ENCODE measurements at places on chromosomes 11 and 22.

DNA sequence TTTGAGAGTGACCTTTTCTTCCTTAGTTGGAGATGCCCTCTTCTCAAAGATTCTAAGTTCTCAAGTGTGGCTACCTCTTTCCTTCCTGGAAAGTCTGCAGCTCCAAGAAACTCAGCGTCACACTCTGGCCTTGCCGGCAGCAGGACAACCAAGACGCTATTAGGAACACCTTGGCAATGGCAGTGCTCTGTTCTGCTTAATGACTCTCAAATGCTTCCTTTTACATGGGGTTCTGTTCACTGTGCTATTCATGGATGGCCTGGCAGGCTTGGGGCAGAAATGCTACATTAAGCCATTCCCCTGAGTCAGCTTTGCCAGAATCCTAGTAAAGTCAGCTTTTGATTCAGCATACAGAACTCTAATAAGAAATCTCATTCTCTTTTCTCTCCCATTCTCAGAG lies 25.9 kb downstream of the LARGE2 start:
- no peak for DNase-seq

GRCh38 chr11:6410695-6411430 lies 8.0 kb downstream of the APBB1 start:
- DNase-seq = no peak

DNA sequence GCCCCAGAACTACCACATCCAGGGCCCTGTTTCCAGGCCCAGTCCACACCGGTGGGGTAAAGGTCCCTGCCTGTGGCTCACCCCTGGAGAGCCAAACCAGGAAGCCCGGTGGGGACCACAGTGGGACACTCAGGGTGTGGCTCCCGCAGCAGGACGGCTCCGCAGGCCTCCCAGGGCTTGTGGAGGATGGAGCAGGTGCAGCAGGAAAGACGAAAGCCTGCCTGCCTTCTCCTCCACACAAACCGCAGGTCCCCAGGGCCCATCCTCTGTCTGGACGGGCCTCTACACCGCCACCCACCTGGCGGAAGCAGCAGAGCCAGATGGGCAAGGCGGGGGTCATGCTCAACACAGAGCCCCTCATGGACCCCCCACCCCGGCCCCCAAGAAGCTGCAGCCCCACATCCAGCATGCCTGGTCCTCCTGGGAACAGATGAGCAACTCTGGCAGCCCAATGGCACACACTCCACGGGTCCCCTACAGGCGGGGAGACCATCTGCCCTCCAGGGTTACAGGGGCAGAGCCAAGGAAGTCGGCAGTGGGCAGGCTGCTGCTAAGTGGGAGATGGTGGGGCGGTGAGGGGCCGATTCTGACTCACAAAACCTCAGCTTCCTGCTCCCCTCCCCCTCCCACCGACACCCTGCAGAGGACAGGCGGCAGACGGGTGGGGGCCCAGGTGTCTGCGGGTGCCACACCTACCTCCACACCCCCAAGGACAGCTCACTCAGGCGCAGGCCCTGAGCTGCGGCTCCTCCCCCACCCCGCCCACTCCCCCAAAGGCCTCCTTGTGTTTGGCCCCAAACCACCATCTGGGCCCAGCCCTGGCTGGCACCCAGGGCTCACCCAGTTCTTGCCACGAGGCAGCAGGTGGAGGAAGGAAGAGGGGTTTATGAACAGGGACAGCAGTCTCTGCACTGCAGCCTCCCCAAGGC lies 5.2 kb downstream of the SBF1 start:
- DNase-seq = peak; percentile 56

GRCh38 chr11:34343153-34343552 lies 14.7 kb downstream of the ABTB2 start:
- DNase-seq = no peak

DNA sequence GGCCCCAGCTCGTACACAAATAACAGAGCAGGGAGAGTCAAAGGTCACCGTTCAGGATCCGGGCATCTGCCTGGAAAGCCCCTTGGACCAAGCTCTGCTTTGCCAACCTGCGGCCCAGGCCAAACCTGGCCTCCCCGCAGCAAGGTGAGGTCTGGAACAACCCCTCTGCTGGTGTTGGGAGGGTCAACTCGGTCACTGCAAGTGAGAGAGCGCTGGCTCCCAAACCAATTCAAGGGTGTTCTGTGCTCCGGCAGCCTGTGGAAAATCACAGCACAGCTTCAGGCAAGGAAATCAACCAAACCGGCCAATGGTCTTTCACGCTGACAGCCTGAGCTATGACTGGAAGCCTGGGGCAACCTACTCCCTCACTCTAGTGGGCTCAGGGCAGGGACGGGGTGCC lies 63.4 kb downstream of the MYH9 start:
- no peak for DNase-seq

GRCh38 chr11:33978376-33978775 lies 73.2 kb upstream of the CAPRIN1 start:
- no peak for DNase-seq

GRCh38 chr11:86046116-86046515 lies 22.8 kb downstream of the PICALM start:
- no peak for DNase-seq

DNA sequence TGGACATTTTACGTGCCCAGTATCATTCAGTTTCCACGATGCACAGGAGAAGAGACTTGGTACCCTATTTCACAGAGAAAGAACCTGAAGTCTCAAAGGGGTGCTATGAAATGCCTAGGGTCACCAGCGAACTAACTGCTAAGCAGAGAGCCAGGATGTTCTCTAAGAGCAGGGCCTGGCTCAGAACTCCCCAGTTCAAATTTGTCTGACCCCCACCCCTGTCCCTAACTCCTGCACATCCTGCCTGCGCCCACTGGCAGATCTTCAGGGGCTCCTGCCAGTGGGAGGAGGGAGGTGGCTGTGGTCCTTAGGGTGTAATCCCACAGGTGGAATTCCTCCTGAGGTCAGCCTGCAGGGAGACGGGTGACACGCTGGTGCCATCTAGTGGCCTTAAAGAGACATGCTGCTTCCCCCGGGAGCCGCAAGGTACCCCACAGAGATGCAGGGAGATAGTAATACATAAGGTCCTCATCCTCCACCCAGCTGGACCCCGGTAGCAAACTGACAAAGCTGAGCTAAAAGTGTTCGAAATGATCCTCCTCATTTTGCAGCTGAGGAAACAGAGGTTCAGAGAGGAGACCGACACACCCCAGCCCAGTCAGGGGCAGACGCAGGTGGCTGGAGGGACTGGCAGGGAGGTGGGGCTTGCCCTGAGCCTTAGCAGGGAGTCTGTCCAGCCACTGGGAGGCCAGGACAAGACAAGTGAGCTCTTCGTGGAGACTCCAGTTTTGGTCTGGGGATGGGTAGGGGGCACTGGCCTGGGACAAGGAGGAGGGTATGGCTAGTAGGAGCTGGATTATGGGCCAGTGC lies 34.1 kb downstream of the MB start:
- DNase-seq = peak; percentile 42

- DNase-seq = no peak
Observed at GRCh38 chr11:107566569-107566968, 1.0 kb upstream of the ALKBH8 start.

GRCh38 chr11:14414470-14415461 lies 55.8 kb upstream of the RRAS2 start:
- peak; percentile 65 for DNase-seq

DNA sequence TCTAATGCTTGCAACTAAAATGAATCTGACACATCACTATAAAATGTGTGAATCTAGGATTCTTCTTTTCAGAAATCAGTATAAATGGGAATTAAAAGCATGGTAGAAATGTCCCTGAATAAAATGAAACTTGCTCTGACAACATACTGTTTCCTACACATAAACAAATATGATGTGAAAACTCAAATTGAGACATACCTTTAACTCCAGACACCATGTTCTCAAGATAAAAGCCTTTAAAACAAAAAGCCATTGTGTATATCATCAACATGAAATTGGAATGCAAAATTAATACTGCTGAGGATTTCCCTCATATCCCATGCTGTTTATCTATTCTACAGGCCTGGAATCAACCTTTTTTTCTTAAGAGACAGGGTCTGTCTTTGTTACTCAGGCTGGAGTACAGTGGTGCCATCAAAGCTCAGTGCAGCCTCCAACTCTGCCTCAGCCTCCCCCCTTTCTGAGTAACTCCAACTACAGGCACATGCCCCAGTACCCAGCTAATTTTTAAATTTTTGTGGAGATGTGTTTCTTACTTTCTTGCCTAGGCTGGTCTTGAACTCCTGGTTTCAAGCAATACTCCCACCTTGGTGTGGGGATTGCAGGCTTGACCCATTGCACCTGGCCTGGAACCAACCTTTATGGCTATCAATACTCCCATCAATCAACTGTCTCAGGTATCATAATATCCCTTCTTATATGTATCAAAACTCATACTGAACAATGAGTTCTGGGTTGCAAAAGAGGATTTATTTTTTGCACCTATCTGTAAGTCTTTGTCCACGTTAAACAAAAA lies 6.7 kb downstream of the TAF1D start:
- no peak for DNase-seq

- no peak for DNase-seq
Observed at GRCh38 chr22:20574920-20575353, 67.5 kb downstream of the MED15 start.

GRCh38 chr11:72821221-72821919 lies 7.2 kb downstream of the ATG16L2 start:
- DNase-seq = no peak

- no peak for DNase-seq
Observed at GRCh38 chr11:34679681-34680080, 58.8 kb downstream of the EHF start.

GRCh38 chr22:38731703-38732161 lies 24.1 kb downstream of the SUN2 start:
- DNase-seq = no peak

DNA sequence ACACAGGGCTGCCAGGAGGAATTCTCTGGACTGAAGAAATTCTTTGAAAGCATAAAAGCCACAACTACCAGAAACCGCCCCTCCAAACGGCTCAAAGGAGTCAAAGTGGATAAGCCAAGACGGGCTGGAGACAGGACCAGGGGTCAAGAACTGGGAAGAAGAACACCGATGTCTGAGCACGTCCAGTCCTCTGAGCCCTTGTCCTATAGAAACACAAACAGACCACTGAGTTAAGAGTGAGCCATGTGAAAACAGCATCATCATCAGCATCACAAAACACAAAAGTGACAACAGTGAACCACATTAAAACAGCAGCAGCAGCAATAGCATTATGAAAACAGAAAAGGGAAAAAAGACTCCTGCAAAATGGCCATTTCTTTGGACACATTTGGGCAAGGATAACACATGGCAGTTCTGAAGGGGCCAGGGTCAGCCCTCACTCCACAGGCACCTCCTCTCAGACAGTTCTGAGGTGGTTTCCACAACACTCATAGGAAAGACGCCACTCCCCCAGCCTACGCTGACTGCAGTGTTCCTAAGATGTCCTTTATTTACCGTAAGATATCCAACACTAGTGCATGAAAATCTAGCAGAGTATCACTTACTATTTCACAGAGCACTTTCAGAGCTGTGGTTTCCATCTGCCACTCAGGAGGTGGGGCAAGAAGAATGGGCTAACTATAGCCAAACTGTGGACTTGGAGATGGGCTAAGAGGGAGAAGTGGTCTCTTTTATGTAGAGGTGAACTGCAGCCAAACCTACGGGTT lies 28.6 kb upstream of the YPEL1 start:
- no peak for DNase-seq

- no peak for DNase-seq
Observed at GRCh38 chr11:2584812-2585565, 114.8 kb downstream of the KCNQ1OT1 start.

DNA sequence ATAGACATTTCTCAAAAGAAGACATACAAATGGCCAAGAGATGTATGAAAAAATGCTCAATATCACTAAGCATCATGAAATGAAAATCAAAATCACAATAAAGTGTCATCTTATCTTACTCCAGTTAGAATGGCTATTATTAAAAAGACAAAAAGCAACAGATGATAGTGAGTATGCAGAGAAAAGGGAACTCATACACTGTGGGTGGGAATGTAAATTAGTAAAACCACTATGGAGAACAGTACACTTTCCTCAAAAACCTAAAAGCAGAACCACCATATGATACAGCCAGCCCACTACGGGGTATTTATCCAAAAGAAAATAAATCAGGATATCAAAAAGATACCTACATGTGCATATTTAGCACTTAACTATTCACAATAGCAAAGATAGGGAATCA lies 700.0 kb upstream of the ANO5 start:
- no peak for DNase-seq

DNA sequence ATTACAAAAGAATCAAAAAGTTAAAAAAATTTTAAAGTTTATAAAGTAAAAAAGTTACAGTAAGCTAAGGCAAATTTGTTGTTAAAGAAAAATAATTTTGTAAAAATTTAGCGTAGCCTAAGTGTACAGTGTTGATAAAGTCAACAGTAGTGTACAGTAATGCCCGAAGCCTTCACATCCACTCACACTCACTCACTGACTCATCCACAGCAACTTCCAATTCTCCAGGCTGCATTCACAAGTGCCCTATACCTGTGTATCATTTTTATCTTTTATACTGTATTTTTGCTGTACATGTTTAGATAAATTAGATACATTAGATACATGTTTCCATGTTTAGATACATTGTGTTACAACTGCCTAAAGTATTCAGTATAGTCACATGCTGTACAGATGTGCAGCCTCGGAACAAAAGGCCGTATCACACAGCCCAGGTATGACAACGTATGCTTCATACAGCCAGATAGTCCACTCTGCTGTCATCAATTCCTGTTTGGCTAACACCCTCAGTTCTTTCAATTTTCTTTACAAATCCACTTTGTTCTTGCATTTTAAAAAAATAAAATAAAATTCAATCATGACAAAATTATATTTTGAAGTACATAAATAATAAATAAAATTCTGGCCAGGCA lies 80.7 kb downstream of the RBFOX2 start:
- no peak for DNase-seq

- no peak for DNase-seq
Observed at GRCh38 chr11:110168033-110168803, 75.0 kb downstream of the ZC3H12C start.

GRCh38 chr11:121482231-121483129 lies 29.7 kb upstream of the SORL1-AS1 start:
- no peak for DNase-seq

DNA sequence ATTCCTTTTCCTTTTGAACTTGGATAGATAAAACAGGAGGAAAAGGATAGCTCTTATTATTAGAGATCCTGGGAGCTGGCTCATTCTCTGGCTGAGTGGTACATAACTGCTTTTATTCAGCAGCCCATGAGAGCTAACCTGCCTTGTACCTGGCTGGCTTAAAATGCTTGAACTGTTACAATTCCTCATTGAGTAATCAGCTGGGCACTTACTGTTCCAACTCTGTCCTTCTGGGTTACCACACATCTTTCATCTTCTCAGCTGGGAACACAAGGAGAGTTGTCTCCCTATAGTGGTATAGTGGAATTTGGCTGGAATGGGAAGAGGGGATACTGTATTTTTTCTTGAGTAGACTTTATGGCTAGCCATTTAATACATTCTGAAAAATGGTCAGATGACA lies 39.8 kb upstream of the SPTBN2 start:
- DNase-seq = no peak

- no peak for DNase-seq
Observed at GRCh38 chr11:69913591-69914285, 94.5 kb upstream of the FGF3 start.
